ENCODE measurements at places on chromosomes 5 and 9.

DNA sequence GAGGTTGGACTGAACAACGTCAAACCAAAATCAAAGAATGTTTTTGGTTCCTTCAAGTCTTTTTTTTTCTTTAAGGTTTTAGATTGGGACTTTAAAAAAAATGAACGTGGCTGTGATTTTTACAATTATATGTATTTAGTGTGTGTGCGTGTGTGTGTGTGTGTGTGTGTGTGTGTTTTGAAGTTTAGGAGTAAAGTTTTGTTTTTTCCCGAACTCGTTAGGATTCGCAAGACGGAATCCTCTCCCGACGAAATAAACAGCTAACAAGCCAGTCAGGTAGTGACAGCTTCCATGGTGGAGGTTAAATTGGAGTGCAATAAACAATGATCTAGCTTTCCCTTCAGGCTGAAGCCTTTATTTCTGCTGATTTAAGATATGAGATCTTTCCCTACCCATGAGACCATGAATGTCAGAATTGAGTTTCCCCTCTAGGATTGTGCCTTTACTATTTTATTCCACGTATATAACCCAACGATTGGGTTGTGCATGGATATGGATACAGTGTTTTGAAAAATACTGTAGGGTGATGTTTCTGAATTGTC is 1.2 kb downstream of the KIAA1958 start:
- DNase-seq = peak; percentile 5

DNA sequence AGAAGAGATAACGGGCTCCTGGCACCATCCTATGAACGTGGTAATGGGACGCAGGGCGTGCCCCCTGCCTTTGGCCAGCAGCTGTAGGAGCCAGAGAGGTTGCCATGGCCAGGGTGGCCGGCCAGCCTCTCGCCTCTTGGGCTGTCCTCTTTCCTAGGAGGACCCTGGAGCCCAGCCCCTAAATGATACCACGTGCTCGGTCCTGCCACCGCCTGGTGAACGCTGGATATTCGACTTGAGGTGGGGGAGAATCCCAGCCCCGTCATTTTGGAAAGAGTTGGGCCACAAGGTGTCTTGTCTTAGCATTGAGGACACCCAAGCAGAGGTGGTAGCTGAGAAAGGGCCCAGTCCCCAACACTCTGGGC is 391 bp upstream of the NRG2 start:
- no peak for DNase-seq

- peak; percentile 93 for DNase-seq
Observed at GRCh38 chr5:172716796-172717313, 54.1 kb downstream of the DUSP1 start.

GRCh38 chr5:134380346-134380745 is 9.0 kb downstream of the UBE2B start:
- DNase-seq = no peak

- DNase-seq = no peak
Observed at GRCh38 chr5:81590498-81591384, 160.2 kb downstream of the SSBP2 start.

DNA sequence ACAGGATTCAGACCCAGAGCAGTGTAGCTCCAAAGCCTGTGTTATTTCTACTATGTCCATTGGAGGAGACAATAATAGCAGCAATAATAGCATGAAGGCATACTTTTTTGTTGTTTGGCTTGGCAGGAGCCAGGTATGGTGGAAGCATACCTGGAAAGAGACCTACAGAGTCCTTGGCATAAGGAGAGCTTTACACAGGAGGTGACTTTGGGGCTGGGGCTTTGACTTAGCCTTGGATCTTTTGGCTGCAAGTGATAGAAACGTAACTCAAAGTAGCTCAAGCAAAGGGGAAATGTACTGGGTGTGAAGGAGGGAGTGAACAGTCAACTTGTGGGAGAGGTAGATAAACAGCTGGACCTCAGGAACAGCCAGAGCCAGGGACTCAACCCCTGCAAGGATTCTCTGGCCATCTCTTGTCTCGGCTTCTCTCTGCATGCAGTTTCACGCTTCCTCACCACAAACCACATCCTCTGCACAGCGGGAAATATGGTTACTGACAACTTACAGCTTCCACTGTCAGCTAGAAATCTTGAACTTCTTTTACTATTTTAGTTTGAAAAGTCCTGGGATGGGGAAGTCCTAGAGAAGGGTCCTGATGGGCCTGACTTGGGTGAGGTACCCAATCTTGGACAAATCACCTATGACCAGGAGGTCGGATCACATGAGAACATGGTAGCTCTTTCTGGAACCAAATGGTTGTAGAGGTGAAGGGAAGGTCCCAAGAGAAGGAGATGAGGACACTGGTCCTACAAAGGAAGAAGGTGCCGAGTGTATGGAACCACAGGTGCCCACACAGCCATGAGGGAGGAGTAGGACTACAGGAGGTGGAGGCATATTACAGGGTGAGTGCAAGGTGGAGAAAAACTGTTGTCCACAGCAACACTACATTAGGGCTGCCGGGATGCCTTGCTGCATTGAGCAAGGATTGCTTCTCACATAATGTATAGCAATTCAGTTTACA is 47.0 kb upstream of the TGFBR1 start:
- DNase-seq = peak; percentile 28

DNA sequence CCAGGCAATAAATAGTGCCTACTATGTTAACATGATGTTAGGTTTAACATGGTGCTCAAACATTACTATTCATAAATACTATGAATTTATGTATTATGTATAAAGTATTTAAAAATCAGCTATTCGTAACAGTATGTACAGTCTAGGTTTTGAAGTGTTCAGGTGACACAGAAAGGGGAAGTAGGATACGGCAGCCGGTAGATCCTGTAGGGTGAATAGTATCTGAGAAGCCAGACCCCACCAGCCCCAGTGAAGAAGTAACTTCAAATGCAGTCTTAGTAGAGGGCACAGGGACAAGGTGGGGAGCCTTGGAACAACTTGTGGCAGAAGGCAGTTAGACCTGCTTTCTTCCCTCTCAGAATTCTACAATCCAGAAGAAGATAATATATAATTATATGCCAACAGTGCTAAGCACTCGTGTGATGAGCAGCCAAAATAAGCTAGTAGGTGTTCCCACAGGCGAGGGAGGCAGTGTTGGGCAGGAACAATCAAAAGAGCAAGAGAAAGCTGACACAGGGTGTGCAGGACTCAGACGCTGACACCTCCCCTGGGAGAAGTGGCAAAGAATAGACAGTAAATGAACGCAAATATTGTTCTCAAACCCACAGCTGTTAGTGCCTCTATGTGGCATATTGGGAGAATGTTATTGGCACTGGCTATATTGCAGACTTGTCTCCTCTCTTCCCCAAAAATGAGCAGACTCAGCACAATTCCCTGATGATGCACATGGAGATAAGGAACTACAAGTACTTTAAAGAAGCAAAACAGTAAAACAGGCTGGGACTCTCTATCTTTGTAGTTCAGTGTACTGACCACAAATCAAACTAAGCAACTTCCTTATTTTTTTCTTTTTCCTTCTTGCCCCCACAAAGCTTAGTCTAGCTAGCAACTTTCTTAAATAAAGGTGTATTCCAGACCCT is 4.6 kb downstream of the ZNF367 start:
- DNase-seq = no peak

DNA sequence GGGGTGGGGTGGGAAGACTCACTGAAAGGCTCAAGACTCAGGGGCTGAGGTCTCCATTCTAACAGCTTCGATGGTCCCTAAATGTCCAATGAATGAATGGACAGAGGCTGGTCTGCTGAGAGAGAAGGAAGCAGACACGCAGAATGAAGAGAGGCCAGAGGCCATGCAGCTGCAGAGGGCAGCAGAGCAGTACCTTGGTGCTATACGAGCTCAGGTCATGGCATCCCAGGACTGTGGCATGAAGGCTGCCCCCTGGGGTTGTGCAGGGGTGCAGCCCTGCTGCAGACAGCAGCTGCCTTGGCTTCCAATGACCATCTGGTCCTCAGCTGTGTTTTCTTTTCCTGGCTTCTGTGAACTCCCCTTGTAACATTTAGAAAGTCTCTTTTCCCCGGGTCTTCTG is 15.2 kb upstream of the CORO2A start:
- no peak for DNase-seq

DNA sequence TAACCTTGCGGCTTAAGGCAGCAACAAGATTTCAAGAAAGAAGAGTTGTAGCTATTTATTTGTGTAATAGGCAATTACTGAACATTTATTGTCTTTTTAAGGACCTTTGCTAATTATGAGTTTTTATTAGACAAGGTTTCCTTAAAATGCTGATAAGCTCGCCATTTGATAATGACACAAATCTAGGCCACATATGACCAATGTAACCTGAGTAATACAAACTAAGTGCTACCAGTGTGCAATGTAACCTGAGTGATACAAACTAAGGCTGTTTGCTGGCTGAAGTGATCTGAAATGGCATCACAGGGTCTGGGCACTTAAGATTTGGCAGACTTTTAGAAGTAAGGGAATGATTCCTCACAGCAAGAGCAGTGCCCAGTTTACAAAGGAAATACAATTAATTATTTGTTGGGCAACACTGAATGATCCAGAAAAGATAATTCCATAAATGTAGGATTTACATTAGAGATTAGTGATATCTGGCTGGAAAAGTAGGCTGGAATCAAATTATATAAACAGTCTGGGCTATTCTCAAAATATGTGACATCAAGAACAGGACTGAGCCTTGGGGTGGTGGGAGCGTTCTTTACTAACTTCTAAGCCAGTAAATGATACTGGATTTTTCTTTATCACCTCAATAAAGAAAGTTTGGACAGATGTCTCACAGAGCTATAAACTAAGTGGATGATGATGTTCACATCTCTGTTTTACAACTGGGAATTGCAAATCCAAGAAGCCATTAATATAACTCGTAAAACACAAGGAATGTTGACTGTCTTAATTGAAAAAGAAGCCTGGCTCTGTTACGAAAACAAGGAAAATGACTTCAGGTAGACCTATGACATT is 54.8 kb downstream of the MRPS27 start:
- no peak for DNase-seq

- peak; percentile 1 for DNase-seq
Observed at GRCh38 chr5:120465436-120465961, 1.4 kb downstream of the PRR16 start.

DNA sequence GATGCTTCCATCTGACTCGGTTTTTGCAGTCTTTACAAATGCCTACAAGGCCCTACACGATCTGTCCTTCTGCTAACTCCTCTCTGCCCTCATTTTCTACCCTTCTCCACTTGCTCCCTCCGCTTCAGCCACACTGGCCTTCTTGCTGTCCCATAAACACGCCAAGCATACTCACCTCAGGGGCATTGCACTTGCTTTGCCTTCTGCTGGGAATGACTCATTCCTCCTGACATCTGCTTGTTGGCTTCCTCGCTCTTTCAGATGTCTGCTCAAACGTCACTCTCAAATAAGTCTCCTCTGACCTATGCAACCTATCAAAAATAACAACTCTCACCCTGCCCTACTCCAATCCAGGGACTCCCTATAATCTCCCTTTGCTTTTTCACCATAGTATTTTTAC is 28.2 kb downstream of the CDC25C start:
- peak; percentile 70 for DNase-seq
